ENCODE measurements at places on chromosomes 7 and 10. TPM values are rescaled to one million over a fixed set of nuclear protein-coding genes. Genes with fewer than 3 reads are reported as not detected.

DNA sequence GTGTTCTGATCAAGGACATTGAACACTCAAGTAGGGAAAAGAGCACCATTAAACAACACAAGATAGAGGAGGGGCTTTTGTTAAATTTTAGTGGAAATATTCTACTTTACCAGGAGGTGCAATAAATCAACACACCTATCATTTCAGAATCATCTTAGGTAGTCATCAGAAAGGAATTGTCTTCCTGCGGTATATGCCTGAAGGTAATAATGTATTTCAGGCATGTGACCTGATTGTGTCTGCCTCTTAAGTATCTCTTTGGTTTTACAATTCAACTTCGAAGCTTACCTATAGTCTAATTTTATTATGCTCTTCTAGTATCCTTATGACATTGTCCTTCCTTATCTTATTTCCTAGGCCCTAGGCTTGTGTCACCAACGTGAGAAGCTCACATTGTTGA lies 58.6 kb upstream of the LAMB4 start:
- DNase-seq: no peak
- H3K4me1 ChIP-seq: no peaks in the 10 kb centered on the region
- H3K4me3 ChIP-seq: no peak overlapping the region

Gene ZNF438
- total RNA-seq: 11.2 TPM

- peak overlapping the region; percentile 73 for H3K27ac ChIP-seq
- no peaks in the 10 kb centered on the region for H3K27me3 ChIP-seq
- no peaks in the 10 kb centered on the region for H3K36me3 ChIP-seq
Observed at GRCh38 chr7:116679500-116679899, 7.5 kb downstream of the MET start.

Gene STAM
- 20.6 TPM for total RNA-seq

Gene GDF10
- not detected for total RNA-seq

Gene TUBGCP2
- 48.8 TPM for total RNA-seq

GRCh38 chr7:15554081-15554480 lies 7.7 kb downstream of the AGMO start:
- peak; percentile 54 for DNase-seq
- H3K27me3 ChIP-seq: no peaks in the 10 kb centered on the region
- H3K4me3 ChIP-seq: no peak overlapping the region
- H3K36me3 ChIP-seq: no peaks in the 10 kb centered on the region
- peaks cover 34% of the 10 kb centered on the region for H3K4me1 ChIP-seq
